ENCODE measurements at places on chromosomes 12 and 14.

- DNase-seq, result no peak
These were observed 878.1 kb downstream of the C12orf50 start for GRCh38 chr12:87150969-87151662.

DNA sequence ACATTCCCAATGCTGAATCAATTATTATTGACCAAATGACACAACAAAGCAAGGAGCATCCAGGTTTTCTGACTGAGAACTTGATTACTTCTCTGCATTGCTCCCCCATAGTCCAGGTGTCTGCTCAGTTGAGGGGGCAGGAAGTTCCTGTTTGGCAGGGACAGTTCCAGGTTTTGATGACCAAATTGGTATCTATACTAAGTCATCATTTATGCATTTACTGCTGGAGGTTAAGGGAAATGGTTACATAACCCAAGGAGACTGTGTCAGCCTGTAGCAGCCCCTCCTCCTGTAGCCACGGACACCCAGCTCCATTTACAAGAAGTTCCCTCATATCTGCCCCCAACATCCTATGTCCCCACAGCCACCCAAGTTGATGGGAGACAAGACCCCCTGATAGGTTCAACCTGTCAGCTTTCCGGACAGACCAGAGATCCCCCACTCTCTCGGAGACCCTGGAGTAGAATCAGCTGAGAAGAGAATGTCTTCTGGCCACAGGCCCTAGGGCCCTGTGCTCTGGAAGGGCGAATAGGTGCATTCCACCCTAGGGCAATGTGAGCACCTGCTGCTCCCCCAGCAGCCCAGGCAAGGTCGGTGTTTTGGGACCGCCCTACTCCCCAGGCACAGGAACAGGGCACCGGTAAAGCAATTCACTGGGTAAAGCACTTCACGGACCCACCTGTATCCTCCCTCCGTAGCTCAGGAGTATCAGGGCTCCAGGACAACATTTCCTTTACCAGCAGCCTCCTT is 23.6 kb downstream of the IRF2BPL start:
- DNase-seq, result no peak

DNA sequence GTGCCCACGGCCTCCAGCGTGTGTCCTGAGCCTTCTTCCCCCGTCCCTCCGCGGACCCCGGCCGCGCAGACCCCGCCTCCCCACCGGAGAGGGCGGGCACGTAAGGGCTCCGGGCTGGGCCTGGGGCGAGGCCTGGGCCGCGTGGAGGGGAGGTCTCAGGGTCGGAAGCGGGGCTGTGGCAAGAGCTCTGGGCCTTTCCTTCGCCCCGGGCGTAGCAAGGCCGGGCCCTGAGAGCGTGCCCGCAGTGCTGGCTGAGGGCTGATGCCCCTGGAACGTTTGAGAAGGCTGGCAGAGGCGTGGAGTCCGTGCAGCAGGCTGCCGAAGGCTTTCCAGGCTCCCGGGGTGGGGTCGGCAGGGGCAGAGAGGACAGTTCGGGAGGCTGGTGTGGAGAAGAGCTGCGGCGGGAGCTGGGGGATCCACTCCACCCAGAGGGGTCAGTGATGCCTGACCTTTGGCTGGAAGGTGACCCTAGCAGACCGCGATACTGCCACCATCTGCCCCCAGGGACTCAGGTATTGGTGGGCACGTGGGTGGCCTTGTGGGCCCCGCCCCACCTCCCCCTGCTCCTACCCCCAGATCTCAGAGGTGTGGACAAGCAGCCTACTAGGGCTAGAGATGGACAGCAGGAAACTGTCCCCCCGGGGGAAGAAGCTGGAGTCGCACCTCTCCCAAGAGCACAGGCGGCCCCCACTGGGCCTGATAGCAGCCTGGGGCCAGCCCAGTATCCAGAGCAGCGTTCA is 558 bp downstream of the TEX22 start:
- no peak for DNase-seq

DNA sequence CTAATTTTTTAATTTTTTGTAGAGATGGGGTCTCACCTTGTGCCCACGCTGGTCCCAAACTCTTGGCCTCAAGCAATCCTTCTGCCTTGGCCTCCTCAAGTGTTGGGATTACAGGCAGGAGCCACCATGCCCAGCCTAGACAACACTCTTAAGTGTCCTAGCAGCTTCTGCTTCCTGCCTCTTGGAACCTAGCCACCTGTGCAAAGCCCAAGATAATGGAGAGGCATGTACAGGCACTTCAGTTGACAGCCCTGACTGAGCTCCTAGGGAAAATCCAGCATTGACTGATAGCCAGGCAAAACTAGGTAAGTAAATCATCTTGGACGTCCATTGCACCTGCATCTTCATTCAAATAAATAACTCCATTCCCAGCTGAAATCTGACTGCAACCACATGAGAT is 15.5 kb downstream of the COX14 start:
- DNase-seq, result no peak

- DNase-seq, result no peak
These were observed 226.7 kb downstream of the NPAS3 start for GRCh38 chr14:33165144-33165925.

DNA sequence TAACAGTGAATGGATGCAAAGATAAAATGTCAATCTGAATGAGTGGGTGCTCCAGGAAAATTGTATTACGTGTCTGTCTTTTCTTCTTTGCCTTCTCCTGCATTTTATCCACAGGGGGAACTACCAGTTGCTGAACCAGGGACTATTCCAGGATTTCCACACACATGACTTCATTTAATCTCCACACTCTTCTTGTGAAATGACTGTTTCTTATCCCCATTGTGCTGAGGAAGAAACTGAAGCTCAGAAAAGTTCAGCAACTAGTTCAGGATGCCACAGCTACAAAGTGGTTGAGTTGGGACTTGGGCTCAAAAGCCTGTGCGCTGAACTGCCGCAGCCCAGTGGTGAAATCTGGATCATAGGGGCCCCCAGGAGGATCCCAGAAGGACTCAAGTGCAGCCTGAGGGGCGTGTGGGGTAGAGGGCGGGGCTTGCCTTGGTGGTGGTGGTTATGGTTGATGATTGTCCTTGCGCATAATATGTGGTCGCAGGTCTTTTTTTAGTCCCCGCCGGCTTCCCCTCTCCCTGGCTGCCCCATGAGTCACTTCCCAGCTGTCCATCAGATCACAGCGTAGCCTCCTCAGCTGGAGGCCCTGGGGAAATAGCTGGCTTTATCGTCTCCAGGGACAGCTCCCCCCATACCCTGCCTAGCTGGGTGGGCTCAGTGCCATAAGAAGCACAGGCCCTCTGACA is 235.2 kb upstream of the CRY1 start:
- DNase-seq, result no peak

DNA sequence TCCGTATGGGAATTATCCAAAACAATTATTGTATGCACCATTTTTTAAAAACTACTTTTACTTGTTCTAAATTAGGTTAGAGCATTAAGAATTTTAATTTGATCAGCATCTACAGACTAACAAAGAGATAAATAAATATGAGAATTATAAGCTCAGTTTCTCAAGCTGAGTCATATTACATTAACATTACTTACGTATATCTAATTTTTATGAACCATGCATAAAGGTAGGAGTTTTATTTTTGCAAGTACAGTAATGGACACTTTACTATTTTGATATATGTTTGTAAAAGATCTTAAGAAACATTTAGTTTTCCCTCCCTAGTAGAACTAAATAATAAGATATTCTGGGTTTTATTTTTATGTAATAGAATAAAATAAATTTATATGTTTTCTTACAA is 410.1 kb downstream of the TMEM117 start:
- DNase-seq, result no peak

DNA sequence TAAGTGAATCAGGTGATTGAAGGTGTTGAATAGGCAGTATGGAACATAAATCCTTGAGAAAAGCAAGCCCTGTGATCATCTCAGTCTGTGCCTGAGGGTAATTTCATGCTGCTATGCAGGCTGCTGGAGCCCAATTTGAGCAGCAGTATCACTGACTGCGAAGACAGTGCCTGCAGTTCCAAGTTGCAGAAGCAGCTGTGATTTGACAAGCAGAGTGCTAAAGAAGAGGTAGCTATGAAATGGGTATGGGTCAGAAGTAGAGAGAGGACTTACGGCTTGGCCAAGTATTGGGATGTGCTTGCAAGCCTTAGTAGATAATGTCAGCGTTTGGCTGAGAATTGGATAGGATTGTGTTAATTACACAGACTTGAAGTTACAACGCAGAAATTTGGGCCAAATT is 22.5 kb downstream of the PIK3C2G start:
- no peak for DNase-seq

DNA sequence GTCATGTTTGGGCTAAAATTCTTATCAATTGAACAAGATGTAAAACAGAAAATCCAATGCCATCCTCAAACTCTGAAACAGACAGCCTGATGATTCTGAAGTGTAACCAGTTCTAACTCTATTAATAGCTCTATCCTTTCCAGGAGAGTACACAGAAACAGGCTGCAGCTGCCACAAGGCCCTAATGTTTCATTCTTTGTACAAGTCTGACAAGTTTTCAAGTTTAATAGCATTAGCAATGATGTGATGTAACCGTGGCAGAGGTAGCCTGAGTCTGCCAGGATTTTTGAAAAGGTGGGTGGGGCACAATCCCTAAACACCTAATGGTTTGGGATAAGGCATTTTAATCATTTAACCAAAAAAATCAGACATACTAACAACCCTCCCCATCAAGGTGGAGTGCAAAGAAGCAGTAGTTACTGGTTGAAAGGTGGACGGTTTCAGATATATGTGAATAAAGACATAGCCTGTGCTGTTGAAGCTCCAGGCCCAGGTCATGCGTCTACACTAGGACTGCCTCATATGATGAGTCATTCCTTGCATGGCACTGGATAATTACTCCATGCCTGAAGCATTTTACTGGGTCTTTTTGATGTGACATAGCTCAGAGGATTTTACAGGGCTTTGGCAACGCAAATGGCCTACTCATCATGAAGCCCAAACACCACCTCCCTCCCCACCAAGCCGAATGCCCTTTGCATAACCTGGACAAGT is 145.1 kb upstream of the GRIP1 start:
- DNase-seq, result no peak
